ENCODE measurements at places on chromosomes 11 and 22. TPM values are rescaled to one million over a fixed set of nuclear protein-coding genes. Genes with fewer than 3 reads are reported as not detected.

The GLYATL1 gene
- not detected for total RNA-seq

The CD248 gene
- 74.3 TPM for total RNA-seq

The OR51F1 gene
- not detected for total RNA-seq

The YAP1 gene
- total RNA-seq, result 165 TPM

The BLID gene
- total RNA-seq, result 0.79 TPM

The CCDC83 gene
- total RNA-seq, result not detected

The ALG8 gene
- total RNA-seq, result 32.2 TPM

The MYH9 gene
- 754 TPM for total RNA-seq

The CHRDL2 gene
- total RNA-seq, result 1.3 TPM

The CDC42EP1 gene
- total RNA-seq, result 84.3 TPM

The LSP1 gene
- total RNA-seq, result 29.8 TPM

The RFPL3 gene
- total RNA-seq, result not detected

The DBX1 gene
- not detected for total RNA-seq

The OR51E2 gene
- not detected for total RNA-seq

The RFPL2 gene
- not detected for total RNA-seq

The SLC7A4 gene
- total RNA-seq, result 0.31 TPM

The OR52E8 gene
- not detected for total RNA-seq

The ALX4 gene
- total RNA-seq, result not detected

The MAJIN gene
- total RNA-seq, result not detected

The RAB39A gene
- total RNA-seq, result 5.6 TPM

The CFAP300 gene
- 6.2 TPM for total RNA-seq

The ZNF202 gene
- 10.0 TPM for total RNA-seq

The OR51B2 gene
- total RNA-seq, result not detected

The UBQLNL gene
- 0.67 TPM for total RNA-seq

The CHKA gene
- 36.8 TPM for total RNA-seq

The KDM4E gene
- total RNA-seq, result not detected

The PLAAT5 gene
- 4.6 TPM for total RNA-seq

The DNAL4 gene
- 16.3 TPM for total RNA-seq

The F2 gene
- not detected for total RNA-seq

The MFNG gene
- 46.4 TPM for total RNA-seq

The CYTH4 gene
- total RNA-seq, result 16.2 TPM

The PTGDR2 gene
- total RNA-seq, result 0.21 TPM

The KRTAP5-9 gene
- 0.24 TPM for total RNA-seq

All from left lung (tissue), 14 donors.